ENCODE measurements at places on chromosomes 4 and X.

DNA sequence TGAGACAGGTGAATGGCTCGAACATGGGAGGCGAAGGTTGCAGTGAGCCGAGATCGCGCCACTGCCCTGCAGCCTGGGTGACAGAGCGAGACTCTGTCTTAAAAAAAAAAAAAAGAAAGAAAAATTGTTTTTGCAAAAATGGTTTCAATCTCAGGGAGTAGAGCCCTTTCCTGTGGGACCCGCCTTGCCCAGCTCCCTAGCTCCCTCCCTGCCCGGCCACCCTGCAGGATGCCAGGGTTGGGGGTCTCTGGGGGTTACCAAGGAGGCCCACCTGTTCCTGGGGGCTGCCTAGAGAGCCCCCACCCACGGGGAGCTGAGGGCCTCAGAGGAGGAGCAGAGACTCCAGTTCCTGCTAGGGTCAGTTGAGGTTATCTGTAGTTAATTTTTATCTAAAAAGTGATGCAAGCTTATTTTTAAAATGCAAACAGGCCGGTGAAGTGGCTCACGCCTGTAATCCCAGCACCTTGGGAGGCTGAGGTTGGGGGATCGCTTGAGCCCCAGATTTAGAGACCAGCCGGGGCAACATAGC is 18.7 kb upstream of the PLCXD1 start:
- DNase-seq = no peak

GRCh38 chrX:151723156-151723760 is 7.4 kb downstream of the FATE1 start:
- no peak for DNase-seq

DNA sequence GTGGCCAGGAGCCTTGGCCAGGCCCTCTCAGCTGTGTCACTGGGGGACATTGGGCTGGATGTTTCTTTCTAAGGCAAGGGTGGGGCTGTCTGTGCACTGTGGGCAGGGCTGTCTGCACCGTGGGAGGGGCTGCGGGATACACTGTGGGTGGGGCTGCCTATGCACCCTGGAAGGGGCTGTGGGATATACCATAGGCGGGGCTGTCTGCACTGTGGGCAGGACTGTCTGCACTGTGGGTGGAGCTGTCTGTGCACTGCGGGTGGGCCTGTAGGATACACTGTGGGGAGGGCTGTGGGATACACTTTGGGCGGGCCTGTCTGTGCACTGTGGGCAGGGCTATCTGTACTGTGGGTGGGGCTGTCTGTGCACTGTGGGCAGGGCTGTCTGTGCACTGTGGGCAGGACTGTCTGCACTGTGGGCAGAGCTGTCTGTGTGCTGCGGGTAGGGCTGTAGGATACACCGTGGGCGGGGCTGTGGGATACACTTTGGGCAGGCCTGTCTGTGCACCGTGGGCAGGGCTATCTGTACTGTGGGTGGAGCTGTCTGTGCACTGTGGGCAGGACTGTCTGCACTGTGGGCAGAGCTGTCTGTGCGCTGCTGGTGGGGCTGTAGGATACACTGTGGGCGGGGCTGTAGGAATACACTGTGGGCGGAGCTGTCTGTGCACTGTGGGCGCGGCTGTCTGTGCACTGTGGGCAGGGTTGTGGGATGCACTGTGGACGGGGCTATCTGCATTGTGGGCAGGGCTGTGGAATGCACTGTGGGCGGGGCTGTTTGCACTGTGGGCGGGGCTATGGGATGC is 31.1 kb downstream of the ACOX3 start:
- DNase-seq = no peak

- no peak for DNase-seq
Observed at GRCh38 chr4:119810001-119810400, 181.4 kb upstream of the PDE5A start.

DNA sequence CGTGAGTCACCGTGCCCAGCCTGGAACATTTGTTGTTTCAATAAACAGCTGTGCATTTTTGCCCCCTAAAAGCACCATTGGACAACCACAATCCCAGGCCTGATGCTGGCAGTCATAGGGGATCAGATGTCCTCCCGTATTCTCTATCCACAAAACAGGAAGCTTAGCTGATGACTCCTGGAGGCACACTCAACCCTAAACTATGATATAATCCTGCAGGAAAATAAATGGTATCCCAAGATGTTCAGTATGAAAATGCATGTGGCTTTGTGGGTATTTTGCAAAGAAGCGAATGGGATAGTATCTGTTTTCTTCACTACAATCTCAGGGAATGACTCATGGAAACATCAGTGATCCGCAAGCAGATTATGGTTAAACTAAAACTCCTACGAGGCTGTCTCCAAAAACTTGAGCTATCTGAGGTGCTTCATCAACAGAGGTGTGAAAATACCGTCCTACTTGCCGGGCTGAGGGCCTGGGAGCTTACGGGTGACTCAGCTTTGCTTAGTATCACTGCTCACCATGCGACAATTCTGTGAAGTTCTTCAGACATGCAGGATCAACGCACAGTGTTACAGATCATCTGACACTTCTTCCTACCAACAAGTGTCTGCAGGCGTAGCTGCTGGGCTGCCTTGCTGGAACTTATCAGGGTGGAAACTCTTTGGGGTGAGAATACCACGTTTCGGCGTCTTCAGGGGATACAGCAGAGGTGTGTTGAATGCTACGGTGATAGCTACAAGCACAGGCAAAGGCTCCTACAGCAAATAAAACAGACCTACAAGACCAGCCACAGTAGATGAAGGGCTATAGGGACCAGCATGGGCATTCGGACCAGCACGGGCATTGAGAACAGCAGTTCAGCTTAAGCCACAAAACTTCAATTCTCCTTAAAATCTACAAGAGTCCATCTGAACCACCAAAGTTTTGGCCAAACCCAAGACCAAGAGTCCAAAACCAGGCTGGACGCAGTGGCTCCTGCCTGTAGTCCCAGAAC is 148.5 kb downstream of the DHRSX start:
- DNase-seq = no peak

DNA sequence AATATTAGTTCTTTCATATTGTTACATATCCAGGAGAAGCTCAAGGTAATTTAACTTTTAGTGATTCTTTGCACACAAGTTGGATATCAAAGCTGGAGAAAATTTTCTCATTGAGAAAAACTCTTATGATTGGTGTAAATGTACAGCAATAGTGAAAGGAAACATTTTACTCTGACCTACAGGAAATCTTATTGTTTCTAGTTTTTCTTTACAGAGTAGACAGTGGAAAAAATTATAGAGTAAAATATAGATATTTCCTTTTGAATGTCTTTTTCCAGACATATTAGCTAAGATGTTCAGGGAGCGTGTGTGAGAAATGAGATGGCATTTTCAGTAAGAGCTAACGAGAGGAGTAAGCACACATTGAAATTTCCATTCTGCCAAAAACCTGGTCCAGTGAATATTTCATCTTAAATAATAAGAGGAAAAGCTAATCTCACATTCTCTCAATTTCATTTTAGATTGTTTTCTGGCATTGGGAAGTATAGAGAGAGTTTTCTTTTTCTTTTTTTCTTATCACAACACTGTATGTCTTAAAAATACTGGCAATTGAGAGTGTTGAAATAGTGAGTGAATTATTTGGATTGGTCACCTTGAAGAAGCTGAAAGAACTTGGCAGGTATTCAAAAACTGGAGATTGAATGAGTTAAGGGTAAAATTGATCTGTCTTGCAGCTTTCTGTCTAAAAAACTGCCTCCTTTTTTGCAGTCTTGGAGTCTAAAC is 15.6 kb upstream of the ATP8A1 start:
- no peak for DNase-seq
